Osteocyte (in vitro differentiated cells): ENCODE measurements at places on chromosomes 7 and 10.

DNA sequence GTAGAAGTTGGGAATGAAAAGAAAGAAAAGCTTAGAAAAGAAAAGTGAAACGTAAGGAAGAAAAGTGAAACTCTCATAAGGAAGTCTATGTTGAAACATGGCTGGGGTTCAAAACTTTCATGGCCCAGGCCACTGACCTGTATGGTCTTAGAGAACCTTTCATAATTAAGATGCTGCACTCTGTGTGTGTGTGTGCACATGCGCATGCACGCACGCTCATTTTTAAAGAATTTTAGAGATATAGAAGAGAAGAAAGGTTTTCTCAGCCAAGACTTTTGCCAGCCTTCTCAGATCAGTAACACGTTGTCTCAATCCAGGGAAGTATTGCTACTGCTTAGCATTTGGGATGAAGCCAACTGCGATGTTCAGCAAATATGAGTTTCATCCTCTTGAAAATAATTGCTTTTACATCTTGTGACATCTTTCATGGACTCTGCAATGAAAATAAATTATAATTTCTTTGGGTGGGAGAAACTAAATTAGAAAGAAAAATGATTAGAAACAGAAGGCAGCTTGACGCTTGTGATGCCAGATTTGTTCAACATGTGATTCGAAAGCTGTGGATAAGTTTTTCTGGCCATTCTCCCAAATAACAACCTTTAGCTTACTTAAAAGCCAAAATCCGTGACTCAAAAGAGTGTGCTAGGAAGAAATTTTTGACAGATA lies 16.2 kb upstream of the SLC26A4 start:
- DNase-seq: no peak

GRCh38 chr7:15084368-15084767 lies 181.8 kb upstream of the DGKB start:
- no peak for DNase-seq

DNA sequence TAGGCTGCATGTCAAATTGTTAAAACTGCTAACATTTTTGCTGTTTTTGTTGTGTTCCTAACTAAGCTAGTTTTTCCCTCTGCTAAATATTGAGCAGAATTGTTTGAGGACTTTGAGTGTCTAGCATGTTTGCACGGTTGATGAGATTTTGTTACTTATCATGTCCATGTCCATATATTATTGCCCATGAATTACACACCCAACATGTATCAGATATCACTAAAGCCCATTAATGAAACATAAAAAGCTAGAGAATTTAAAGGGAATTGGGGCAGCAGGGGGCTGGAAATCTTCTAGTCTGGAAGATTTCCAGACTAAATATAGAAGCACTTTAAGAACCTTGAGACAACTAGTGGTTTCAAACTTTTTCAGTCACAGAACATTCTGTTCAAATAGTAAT lies 197.7 kb downstream of the SNX10 start:
- no peak for DNase-seq

DNA sequence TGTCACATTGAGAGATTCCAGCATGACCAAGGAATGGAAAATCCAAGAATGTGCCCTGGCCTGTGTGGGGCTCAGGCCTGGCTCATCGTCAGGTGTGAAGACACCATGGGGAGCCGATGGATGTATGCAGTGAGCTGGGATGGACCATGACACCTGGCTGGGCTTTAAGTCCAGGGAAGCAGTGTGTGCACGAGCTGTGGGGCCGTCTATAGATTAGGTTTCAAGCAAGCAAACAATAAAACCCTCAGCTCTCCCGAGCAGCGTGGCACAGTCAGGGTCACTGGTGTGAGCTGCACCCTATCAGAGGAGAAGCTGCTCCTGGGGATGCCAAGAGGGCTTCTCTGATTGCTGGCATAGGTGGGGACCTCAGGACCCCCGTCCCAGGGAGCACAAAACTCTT lies 50.5 kb upstream of the DLG5 start:
- no peak for DNase-seq

DNA sequence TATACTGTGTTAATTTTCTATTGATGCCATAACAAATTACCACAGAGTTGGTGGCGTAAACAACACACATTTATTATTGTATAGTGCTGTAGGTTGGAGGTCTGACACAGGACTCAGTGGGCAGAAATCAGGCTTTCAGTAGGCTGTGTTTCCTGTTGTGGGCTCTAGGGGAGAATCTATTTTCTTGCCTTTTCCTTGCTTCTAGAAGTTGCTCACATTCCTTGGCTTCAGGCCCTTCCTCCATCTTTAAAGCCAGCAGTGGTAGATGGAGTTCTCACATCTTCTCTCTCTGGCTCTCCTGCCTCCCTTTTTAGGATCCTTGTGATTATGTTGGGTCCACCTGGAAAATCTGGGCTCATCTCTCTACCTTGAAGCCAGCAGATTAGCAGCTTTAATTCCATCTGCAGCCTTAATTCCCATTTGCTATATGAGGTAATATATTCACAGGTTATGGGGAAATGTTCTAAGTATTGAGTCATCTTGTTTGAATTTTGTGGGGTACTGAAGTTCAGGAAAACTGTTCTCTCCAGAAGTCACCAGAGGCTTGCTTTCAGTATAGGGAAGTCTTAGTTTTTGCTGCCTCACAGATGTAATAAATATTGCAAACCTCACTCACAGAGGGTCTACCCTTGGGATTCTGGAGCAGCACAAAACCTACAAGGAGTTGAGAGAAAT lies 38.9 kb downstream of the CCNY start:
- no peak for DNase-seq

DNA sequence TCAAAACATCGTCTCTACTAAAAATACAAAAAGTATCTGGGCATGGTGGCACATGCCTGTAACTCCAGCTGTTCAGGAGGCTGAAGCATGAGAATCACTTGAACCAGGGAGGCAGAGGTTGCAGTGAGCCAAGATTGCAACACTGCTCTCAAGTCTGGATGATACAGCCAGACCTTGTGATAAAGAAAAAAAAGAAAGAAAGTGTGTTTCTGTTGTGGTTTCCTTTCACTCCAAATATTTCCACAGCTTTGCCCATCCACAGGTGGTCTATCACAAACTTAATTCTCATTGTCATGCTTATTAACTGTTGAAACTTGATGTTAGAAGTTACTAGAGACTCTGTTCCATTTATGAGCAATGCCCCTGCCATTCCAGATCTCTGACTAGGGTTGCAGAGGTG lies 316.0 kb upstream of the SEMA3C start:
- no peak for DNase-seq

- no peak for DNase-seq
Observed at GRCh38 chr10:59093461-59093860, 83.0 kb upstream of the PHYHIPL start.

DNA sequence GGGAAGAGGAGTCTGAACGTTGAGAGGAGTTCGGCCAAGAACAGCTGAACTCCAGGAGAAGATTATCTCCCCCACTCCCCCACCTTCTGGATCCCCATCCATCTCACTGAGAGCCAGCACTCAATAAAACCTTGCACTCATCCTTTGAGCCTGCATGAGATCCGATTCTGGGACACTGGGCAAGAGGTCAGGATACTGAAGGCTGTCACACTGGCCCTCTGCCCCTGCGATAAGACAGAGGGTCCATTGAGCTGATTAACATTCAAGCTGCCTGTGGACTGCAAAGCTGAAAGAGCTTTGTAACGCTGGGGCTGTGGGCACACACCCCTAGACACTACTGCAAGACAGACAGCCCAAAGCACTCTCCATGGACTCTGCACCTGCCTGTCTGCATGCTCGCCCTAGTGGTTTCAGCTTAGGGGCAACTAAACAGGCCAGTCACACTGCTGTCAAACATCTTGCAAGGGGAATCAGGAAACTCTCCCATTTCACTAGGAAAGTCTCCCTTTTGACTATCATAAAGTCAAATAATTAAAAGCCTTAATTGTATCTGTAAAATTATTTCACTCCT lies 42.3 kb upstream of the CNTNAP2 start:
- DNase-seq: no peak

GRCh38 chr10:126240483-126240882 lies 147.8 kb downstream of the ADAM12 start:
- no peak for DNase-seq

DNA sequence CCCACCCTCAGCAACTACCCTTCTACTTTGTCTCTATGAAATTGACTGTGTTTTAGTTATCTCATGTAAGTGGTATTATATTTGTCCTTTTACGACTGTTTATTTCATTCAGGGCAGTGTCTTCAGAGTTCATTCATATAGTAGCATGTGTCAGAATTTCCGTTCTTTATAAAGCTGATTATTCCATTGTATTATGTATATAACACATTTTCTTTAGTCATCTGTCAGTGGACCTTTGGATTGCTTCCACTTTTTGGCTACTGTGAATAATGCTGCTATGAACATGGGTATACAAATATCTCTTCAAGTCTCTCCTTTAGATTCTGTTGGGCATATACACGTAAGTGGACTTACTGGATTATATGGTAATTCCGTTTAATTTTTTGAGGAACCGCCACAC lies 14.5 kb downstream of the SLF2 start:
- no peak for DNase-seq

- peak; percentile 93 for DNase-seq
Observed at GRCh38 chr7:1176891-1177373, 16.9 kb upstream of the ZFAND2A start.
